ENCODE measurements at places on chromosomes 1 and 21.
A peak's percentile ranks its signal among the peaks of the same experiment; 100 is the strongest.

DNA sequence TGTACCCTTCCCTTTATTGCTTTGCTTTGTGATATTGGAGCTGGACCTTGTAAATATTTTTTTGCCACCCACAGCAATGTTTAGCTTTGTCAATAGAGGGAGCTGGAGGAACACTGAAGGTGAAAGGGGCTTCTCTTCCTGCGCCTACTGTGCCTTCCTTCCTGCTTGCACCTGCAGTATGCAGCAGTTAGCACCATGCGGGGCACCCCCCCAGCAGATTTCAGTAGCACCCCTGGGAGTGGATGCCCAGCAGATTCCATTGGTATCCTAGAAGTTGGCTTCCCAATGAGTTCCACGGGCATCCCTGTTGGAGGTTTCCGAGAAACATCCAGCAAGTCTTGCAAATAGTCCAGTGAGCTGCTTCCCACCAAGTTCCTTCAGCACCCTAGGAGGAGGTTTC lies 25.6 kb downstream of the S100A10 start:
- no peak for DNase-seq

DNA sequence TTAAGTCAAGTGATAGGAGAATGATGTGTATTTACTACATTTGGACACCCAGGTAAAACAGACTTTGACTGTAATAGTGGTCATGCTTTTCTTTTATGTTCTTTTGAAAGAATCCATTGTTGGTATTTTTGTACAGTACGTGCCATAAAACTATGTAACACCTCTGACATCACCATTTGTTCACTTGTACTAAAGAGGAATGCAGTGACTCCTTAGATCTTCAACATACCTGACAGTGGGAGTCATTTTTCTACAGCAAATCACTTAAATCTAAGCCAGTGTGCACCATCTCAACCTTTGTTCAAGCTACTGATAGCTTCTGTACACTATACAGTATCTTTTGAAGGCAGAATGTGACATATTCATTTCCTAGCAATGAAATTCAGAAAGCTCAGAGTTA lies 6.3 kb upstream of the PLD5 start:
- DNase-seq, result no peak

GRCh38 chr1:3380469-3380868 lies 74.0 kb upstream of the ARHGEF16 start:
- DNase-seq, result no peak

DNA sequence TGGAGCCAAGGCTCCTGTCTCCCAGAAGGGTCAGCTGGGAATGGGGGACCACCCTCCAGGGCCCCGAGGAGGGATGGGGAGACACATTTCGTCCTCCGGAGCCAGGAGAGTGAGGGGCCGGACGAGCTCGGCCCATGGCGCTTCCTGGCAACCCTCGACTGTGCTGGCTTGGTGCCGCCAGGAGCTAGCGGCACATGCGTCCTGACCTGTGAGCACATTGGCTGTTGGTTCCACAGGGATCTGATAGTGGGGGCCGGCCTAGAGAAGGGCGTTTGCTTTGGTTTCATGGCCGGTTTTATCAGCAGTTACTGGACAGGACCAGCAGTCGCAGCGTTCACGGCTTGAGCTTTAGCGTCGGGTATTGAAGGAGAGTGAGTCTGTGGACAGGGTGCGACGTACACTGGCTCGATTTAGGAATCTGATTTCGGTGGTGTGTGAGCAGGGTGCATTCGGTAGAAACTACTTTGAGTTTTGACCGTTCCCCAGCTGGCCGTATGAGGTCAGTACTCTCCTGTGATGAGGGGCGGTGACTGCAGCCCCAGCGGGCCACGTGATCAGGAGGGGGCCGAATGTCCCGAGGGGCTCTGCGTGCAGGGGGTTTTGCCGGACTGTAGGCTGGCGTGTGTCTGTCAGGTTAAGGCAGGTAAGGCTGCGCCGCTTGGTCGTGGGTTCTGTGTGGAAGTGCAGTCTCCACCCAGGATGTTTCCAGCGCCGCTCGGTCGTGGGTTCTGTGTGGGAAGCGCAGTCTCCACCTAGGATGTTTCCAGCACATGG lies 18.7 kb downstream of the FAAP20 start:
- no peak for DNase-seq

- DNase-seq, result no peak
Measured at GRCh38 chr1:51709951-51710350, 93.1 kb downstream of the OSBPL9 start.

GRCh38 chr1:29900104-29900679 lies 663.9 kb downstream of the PTPRU start:
- DNase-seq, result no peak

- DNase-seq, result no peak
Measured at GRCh38 chr1:14508613-14509012, 89.9 kb upstream of the KAZN start.

- no peak for DNase-seq
Measured at GRCh38 chr21:20882462-20883407, 115.5 kb upstream of the NCAM2 start.

DNA sequence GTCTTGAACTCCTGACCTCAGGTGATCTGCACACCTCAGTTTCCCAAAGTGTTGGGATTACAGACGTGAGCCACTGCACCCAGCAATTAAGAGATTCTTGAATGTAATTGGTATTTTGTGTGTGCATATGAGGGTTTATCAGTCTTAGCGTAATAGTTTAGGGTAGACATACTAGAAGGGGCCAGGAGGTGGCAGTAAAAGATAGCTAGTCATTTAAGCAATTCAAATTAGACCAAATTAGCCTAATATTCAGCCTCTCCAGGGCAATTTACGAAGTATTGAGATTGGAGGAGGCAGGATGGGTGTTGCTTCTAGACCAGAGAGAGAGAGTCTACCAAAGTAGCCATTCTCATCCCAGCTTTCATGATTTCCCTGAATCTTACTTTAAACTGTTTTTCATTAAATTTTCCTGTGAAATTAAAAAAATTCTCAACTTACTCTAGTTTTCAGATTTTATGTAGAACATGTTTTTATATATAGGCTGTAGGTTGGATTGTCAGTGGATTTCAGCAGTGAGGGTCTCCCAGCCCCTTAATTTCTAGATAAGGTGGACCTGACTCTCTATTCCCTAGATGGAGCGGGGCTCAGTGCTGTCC lies 119.7 kb downstream of the HHAT start:
- DNase-seq, result no peak

DNA sequence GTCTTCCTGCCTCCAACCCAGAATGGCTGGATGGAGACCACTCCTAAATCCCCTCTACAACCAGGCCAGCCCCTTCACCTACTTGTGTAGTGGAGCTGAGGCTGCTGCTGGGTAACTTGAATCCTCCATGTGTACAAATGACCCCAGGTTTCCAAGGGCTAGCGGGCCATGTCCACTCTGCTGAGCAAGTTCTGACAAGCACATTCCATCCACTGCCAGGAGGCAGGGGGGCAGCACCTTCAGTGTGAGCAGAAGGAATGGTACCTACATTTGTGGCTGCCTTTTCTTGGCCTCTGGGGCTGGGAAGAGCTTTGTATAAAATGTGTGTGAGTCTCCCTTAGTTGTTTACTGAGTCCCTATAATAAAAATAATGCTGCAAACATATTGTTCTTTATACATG lies 14.5 kb downstream of the KIAA0040 start:
- DNase-seq, result no peak

DNA sequence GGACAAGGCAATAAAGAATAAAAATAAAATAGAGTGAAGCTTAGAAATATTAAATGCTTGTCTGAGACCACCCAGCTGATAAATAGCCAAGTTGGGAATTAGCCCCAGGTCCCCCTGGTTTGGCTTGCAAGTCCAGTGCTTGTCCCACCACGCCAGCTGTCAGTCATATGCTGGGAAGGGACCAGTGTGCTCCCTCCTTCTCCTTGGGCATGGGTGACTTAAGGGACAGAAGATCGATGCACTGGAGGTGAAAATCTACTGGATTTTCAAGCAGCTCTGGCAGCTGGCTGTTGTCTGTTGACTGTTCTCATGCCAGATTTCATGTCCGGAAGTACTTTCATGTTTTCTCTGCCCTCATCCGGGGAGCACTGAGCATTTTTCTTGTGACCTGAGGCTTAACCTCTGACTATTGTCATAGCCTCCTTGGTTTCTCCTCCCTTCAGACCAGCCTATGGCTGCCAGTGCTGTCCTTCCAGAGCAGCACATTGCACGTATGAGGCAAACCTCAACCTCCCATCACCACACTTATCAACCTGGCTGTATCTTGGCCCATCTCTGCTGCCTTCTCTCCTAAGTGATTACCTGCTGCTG lies 12.4 kb downstream of the LMOD1 start:
- DNase-seq, result no peak

DNA sequence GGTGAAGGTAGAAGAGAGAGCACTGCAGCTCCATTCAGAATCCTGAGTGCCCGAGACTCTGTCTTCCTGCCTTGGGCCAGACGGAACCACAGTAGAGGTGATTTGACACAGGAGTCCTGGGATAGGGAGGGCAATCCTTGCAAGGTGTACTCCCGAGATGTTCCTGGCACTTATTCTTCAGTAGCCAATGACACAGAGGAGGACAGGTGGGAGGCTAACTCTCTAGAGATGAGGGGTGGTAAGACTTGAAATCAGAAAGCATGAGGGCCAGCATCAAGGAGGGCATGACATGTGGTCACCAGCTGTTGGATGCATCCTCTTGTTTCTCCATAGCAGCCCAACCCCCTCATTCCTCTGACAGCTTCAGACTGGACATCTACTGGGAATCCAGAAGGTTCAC lies 56.3 kb downstream of the CSMD2 start:
- no peak for DNase-seq

GRCh38 chr1:173048621-173049321 lies 2.0 kb downstream of the TNFSF18 start:
- no peak for DNase-seq

- no peak for DNase-seq
Measured at GRCh38 chr1:224592636-224593582, 23.2 kb upstream of the CNIH3 start.

DNA sequence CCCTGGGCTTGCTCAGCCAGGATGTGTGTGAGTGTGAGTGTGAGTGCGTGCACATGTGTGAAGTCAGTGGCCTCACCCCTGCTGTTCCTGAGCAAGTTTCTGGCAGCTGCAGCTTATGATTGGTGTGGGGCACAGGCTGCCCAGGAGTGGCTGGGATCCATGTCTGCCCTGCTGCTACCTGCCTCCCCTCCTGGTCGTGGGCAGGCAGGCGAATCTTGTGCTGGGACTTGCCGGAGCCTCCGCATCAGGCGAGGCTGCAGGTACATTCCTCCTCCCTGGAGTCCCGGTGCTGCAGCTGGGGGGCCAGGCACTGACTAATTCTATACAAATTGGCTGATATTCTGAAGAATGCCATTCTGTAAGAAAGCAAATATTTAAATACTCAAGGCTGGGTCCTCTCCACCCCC lies 85.6 kb upstream of the WNT4 start:
- DNase-seq, result no peak

DNA sequence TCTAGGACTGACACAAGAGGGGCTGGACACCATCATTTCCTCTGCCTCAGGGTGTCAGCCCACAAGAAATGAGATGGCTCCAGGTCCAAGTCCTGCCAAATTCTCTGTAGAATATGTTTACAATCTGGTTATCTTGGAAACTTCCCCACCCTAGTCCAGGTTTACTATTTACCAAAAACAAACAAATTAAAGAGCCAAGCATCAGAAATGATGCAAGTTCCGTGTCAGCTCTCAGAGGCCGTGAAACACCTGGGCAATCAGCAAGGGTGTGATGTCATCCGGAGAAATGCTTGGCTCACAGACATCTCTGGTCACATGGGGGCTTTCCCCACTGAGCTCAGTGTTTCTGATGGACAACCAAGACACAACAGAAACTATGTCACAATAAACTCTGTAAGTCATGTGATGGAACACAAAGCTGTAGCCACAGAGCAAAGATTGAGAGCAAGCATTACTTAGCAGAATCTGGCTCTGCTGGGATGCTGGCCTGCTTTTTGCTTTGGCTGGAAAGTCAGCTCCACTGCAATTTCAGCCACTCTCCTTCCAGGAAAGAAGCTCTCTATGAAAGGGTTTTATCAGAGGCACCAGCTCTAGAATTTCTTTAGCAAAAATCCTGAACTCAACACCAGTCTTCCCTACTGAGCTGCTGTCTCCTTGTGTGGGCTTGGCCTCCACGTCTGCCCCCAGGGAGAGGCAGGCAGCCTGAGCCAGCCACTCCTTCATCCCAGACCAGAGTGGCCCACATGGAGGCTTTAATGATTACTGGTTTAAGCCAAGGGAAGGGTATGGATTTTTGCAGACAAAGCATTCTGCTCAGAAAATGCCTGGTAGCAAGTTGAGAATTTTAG lies 55.9 kb downstream of the NENF start:
- DNase-seq, result peak; percentile 33

- peak; percentile 26 for DNase-seq
Measured at GRCh38 chr1:37741130-37741529, 23.8 kb downstream of the EPHA10 start.

- DNase-seq, result no peak
Measured at GRCh38 chr1:53964109-53964508, 18.0 kb downstream of the LRRC42 start.

DNA sequence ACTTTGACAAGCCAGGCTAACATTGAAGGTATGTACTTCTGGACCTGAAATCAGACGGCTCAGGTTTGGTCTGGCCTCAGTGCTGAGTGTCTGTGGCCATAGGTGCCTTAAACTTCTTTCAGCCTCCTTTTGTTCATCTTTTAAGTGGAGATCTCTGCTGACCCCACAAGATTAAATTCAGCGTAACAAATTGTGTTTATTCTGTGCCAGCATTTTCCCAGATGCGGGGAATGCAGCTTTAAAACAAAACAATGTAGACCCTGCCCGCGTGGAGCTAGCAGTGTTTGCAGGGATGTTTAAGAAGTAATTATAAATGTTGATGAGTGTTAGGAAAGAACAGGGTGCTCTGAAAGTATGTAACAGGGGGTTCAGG lies 923 bp downstream of the CAP1 start:
- DNase-seq, result no peak

GRCh38 chr1:215637041-215637573 lies 70.0 kb downstream of the KCTD3 start:
- DNase-seq, result peak; percentile 15

DNA sequence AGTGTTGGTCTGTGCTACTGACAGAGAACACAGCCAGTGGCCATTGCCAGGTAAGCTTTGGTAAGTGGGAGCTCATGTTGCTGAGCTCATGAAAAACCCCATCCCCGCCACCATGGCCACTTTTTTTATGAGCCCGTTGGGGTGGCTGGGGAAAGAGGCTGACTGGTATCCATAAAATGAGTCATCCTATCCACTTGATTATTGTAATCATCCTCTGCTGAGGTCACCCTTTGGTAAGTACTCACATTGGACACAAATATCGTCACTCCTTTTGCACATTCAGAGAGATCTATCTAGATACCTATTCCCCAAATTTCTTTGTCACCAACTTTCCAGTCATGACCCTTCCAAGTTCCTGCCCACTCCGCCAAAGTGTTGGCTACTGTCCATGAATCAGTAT lies 22.0 kb downstream of the SLAMF7 start:
- no peak for DNase-seq

DNA sequence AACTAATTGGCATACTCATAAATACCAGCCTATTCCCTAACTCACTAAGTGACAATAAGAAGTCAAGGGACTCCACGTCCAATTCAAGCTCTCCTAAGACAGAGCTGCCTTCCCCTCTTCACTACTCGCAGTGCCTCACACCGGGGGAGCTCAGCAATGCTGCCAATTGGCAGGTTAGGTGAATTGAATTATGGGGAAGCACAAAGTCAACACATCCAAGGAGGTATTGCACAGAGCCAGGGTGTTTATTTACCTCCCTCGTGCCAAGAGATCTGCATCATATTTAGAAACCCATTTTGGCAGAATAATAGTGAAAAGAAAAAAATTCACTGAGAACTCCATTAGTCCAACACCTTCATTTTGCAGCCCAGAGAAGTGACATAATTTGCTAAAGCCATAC lies 20.4 kb upstream of the TNR start:
- no peak for DNase-seq

GRCh38 chr1:209673631-209674417 lies 1.4 kb upstream of the G0S2 start:
- DNase-seq, result no peak

- no peak for DNase-seq
Measured at GRCh38 chr1:67314696-67315095, 7.0 kb downstream of the IL12RB2 start.
